Caudate nucleus (tissue), 63 donors: ENCODE measurements at places on chromosomes 12 and 14.

DNA sequence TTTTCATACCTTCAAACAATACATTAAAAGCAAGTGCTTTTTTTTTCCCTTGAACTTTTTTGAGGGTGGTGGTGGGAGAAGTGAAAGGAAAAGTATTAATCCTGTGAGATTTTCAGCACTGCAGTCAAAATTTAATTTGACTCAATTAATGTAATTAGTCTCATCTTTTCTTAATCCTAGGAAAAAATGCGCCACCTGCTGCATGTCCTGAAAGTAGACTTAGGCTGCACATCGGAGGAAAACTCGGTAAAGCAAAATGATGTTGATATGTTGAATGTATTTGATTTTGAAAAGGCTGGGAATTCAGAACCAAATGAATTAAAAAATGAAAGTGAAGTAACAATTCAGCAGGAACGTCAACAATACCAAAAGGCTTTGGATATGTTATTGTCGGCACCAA is 52.2 kb downstream of the SPATA7 start:
- no peak for DNase-seq

GRCh38 chr12:49776413-49776812 is 35.1 kb downstream of the TMBIM6 start:
- peak; percentile 31 for DNase-seq

DNA sequence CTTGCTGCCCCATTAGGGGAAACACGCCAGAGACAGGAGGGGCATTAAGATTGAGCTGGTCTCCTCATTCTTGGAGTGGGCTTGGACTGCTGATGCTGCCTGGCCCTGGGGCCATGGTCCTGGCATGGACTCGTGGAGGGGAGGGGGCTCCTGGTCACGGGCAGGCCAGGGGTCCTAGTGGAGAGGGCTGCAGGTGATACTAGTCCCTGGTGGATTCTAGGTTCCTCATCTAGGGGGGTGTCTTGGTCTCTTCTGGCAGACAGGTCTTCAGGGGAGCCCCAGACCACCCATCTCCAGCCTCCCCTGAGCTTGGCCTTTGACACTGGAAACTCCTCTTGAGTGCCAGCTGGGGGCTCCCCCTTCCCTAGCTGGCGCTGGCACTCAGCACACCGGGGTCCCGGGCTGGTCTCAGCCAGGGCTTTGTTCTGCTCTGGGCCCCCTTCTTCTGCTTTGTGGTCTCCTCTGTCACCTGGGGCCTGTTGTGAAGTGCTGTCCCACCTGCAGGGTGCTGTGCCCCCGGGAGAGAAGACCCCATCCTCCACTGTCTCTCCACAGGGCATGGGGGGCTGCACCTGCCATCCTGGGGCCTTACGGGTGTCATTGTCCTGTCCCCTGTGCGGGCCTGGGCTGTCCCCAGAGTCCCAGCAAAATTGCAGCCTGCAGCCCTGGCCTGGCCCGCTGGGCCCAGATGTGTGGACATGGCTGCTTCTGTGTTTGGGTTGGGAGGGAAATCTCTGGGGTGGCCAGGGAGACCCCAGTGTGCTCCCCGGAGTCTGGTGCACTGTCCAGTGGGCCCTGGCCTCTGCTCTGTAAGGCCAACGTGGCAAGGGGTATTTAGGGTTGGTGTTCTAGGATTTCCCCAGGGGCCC is 2.3 kb downstream of the KIF26A start:
- DNase-seq: no peak

DNA sequence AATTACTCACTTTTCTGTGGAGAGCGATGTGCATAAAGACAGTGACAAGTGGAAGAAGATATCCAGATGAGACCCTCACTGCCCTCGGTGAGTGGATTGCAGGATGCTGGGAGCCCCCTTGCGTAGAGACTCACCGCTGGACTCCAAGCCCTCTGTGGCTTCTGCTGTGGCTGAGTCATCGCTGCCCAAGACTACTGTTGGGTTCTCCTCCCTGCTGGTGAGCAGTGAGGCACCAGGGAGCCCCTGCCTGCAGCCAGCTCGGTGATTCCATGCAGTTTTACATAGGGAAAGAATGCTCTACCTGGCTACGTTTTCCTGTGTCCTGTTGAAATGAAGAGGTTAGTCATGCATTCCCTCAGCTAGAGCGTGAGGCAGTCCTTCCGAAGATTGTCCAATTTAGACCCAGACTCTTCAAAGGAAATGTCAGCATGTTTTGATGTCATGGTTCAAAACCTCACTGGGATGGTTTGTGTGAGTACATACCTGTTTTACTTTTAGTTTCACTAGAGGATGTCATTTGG is 28.2 kb downstream of the TRAF3 start:
- no peak for DNase-seq

DNA sequence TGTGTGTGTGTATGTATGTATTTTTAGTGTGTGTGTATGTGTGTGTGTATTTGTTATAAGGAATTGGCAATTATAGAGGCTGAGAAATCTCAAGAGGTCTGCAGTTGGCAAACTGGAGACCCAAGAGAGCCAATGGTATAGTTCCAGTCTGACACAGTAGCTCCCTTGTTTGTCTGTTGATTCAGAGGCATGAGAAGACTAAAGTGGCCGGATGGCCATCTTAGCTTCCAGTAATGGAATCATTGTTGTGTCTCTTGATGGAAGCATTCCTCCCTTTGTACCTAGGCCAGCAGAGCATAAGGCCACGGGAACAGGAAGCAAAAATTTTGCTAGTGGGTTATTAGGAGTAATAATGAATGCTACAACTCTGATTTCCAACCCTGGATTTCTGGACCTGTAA is 460.6 kb downstream of the TMTC2 start:
- no peak for DNase-seq

- DNase-seq: no peak
Observed at GRCh38 chr14:84253326-84253725, 1276.6 kb upstream of the FLRT2 start.

- no peak for DNase-seq
Observed at GRCh38 chr14:74893614-74894091, 11.9 kb downstream of the DLST start.

DNA sequence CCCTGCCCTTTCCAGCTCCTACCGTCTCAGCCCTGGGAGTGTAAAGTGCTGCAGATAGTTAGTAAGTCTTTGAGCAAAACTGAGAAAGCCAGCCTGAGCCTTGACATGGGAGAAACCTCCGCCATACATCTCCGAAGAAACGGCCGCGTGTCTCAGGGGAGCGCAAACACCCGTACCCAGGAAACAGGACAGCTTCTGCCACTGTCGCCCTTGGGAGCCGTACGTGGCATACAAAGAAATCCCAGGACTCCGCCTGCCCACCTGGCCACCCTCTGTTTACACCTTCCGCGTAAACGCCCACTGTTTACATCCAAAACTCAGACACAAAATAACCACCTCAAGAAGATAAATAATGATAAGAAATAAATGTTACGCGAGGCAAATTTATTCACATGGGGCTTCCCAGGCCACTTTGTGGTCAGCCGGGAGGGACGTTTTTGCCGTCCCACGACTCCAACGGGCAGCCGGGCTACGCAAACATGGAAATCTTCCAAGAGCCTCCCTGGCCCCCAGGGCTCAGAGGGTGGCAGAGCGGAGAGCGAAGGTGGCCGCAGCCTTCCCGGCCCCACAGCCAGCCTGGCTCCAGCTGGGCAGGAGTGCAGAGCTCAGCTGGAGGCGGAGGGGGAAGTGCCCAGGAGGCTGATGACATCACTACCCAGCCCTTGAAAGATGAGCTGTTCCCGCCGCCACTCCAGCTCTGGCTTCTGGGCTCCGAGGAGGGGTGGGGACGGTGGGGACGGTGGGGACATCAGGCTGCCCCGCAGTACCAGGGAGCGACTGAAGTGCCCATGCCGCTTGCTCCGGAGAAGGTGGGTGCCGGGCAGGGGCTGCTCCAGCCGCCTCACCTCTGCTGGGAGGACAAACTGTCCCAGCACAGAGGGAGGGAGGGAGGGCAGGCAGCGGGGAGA is at the start of gene BDKRB2:
Gene BDKRB2, plus strand, starts transcription at position 689 of the 908 bp plus-strand sequence. CDS start 32,269 bp downstream, outside the sequence.
- DNase-seq: no peak

DNA sequence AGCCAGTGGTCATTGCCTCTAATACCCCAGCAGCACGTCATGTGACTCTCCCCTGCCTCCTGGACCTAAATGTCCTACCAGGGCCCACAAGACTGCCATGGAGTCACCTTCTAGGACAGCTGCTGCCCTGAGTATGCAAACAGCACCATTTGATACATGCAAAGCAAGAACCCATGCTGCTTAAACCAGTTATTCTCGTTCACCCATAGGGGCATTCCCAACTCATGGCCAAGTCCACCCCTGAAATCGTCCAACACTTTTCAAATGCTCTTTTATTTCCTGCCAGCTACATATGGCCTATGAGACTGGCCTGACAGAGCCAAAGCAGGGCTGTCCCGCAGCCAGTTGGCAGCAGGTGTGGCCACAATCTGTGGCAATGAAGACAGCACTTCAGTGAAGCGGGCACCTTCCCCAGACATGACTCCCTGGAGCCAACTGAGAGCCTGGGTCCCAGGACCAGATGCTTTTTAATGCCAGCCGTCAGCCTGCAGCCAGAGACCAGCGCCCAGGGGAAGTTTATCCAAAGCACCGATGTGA is 99.9 kb downstream of the BCAT1 start:
- no peak for DNase-seq

GRCh38 chr12:75207338-75208083 is 2.1 kb downstream of the KCNC2 start:
- DNase-seq: no peak

GRCh38 chr12:63149909-63150712 is 890 bp downstream of the AVPR1A start:
- DNase-seq: no peak

GRCh38 chr14:51323492-51323891 is 83.4 kb downstream of the TMX1 start:
- DNase-seq: no peak

DNA sequence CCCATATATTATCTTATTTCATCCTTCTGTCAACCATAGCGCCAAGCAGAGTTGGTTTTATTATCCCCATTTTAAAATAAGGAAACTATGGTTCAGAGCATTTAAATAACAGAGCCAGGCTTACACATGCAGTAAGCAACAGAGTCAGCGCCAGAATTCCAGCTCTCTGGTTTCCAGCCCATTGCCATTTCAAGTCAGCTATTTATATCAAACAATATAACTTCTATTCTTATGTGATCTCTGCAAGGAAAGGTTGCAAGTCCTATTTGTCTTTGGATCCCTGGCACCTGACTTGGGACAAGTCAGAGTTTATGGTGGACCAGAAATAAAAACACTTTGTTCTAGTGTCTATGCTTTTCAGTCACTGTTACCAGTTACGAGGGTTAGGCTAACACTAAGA is 174.1 kb upstream of the EEA1 start:
- DNase-seq: no peak

- no peak for DNase-seq
Observed at GRCh38 chr12:53660041-53660440, 15.8 kb downstream of the ATP5MC2 start.

DNA sequence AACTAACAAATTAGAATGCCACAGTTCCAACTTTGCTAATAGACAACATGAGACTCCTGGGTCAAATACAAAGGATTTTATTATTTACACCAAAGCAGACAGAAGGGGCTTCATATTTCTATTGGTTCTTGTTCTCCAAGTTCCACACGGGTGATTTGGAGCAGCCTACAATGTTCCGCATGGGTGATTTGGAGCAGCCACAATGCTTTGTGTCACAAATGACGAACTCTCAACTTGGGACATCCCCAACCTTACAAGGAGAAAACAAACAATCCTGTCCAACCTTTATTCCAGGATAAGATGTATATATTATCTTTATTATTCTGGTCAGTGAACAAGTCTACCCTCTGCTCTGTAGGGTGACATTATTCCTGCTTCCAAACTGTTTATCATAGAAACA is 694.3 kb upstream of the MGAT4C start:
- no peak for DNase-seq

GRCh38 chr12:131528667-131529066 is 182.2 kb upstream of the SFSWAP start:
- DNase-seq: no peak

DNA sequence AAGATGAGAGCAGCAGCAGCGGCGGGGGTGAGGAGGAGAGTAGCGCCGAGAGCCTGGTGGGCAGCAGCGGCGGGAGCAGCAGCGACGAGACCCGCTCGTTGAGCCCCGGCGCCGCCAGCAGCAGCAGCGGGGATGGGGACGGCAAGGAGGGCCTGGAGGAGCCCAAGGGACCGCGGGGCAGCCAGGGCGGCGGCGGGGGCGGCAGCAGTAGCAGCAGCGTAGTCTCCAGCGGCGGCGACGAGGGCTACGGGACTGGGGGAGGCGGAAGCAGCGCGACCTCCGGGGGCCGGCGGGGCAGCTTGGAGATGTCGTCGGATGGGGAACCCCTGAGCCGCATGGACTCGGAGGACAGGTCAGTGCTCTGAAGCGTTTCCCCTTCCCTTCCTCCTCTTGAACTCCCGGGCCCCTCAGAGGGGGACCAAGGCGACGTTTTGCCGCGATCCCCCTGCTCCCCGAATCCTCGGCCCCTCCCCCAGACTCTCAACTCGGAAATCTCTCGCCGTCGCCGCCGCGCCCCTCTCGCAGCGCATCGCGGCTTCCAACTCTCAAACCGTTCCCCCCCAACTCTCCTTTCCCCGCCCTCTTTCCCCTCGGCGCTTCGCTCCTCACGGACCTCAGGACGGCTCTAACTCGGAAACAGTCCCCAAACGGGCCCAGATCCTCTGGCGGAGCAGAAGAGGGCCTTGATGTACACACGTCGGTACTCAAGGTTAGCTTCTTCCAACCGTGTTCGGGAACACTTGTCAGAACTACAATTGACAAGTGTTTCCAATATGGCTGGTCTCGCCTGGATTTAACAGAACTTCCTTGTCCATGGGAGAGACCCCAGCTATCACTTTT is 947 bp downstream of the AEBP2 start:
- DNase-seq: no peak

DNA sequence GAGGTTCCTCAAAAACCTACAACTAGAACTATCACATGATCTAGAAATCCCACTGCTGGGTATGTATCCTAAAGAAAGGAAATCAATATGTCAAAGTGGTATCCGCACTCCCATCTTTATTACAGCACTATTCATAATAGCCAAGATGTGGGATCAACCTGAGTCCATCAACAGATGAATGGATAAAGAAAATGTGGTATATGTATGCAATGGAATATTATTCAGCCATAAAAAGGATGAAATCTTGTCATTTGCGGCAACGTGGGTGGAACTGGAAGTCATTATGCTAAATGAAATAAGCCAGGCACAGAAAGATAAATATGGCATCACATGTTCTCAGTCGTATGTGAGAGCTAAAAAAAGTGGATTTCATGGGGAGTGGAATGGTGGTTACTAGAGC is 77.5 kb upstream of the DIO3 start:
- no peak for DNase-seq

- DNase-seq: no peak
Observed at GRCh38 chr12:120940799-120941198, 36.6 kb upstream of the SPPL3 start.

DNA sequence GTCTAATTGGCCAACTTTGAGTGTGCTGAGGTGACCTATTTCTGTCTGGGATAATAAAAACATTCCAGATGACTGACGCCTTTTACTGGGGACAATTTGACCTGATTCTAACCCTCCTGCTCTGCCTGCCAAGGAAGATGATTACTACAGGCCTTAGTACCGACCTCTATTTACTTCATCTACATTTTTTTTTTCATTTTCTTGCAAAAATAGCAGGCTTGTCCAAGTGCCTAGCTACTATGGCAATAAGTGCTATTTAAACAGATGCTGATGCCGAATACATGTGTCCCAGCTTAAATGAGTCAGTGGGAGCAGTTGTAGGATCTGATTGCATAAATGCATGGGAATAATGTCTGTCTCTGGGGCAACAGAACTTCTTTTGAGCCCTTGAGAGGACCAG is 254.3 kb downstream of the RGS6 start:
- DNase-seq: no peak
